ENCODE measurements at places on chromosomes 4 and X.

- DNase-seq = no peak
Measured at GRCh38 chr4:69054578-69055200, 41.6 kb upstream of the UGT2B7 start.

GRCh38 chr4:168803732-168804131, 206.3 kb downstream of the CBR4 start:
- DNase-seq = no peak

- peak; percentile 37 for DNase-seq
Measured at GRCh38 chr4:113674733-113675132, 86.8 kb downstream of the CAMK2D start.

- DNase-seq = peak; percentile 40
Measured at GRCh38 chr4:148444296-148445070, 2.3 kb upstream of the NR3C2 start.

- DNase-seq = peak; percentile 5
Measured at GRCh38 chrX:49106930-49107329, 16.6 kb downstream of the GPKOW start.

DNA sequence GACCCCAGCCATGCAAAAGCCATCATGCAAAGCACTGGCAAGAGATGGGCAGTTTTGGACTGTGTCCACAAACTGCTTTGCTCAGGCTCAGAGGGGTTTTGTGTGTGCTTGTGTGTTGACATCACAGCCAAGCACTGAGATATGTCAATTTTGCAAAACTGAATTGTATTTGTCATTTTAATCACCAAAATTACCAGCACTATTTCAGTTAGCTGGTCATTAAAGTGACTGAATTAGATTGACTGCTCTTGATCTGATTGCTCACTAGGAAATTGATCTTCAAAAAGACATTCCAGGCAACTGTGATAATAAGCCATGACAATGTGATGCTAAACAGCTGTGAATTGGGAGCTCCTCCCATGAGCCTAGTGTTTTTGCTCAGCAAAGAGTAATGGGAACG, 337.3 kb upstream of the GNPDA2 start:
- no peak for DNase-seq

DNA sequence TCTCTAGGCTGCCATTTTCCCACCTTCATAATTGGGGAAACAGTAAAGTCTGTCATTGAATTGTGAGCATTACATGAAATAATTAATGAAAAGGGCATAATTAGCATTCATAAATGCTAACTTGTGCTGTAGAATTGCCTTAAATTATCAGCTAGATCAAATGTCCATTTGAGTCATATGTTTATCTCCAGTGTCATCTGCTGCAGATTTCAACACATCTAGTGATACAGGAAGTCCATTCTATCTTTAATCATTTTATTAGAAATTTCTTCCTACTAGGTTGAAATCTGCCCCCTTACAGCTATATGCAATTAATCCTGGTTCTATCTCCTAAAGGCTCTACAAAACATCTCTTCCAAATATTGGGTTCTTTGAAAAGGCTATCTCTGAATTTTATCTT, 240.3 kb upstream of the GALNT7 start:
- DNase-seq = no peak

- no peak for DNase-seq
Measured at GRCh38 chrX:65740909-65741308, 73.5 kb downstream of the MSN start.

DNA sequence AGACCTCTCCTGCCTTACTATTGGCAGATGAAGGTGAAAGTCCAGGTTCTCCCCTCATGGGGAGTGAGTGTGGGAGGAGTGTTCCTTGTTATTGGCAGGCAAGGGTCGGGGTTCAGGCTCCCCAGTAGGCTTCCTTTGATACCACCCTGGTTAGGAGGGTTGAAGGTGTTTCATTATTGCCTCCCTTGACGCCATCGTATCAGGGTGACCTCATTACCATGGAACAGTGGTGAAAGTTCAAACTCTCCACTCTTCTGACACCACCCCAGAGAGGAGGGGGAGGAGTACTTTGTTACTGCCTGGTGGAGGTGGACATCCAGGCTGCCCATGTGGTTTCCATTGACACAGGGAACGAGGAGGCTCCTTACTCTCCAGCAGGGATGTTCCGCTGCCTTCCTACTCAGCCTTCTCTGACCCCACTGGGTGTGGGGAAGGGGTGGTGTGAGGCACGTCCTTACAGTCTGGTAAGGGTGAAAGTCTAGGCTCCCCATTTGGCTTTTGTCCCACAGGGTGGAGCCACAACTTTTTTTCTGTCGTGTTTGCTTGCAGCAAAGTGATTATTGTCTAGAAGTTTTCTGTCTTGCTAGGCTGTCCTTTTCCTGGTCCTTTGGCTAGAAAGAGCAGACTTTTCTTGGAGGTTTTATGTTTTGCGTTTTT, 37.2 kb upstream of the USP9X start:
- no peak for DNase-seq

Measured in C1 segment of cervical spinal cord (tissue), 14 donors.